Pericardium fibroblast (primary cell): ENCODE measurements at places on chromosomes 5 and 9. TPM values are rescaled to one million over a fixed set of nuclear protein-coding genes. Genes with fewer than 3 reads are reported as not detected.

Gene ADAMTS6
- 4.0 and 12.7 TPM in 2 replicates for total RNA-seq

Gene BTNL8
- 1.2 TPM in 1 of 2 replicates, not detected in the other for total RNA-seq

Gene MEIKIN
- not detected in 2 replicates for total RNA-seq

Gene TMC1
- total RNA-seq: 1.2 TPM in 1 of 2 replicates, not detected in the other

Gene NEUROG1
- total RNA-seq: not detected in 2 replicates

Gene OR1Q1
- total RNA-seq: not detected in 2 replicates

Gene N4BP3
- total RNA-seq: under 0.01 and 1.4 TPM in 2 replicates
